ENCODE measurements at places on chromosomes 13 and 19.
A peak's percentile ranks its signal among the peaks of the same experiment; 100 is the strongest.

DNA sequence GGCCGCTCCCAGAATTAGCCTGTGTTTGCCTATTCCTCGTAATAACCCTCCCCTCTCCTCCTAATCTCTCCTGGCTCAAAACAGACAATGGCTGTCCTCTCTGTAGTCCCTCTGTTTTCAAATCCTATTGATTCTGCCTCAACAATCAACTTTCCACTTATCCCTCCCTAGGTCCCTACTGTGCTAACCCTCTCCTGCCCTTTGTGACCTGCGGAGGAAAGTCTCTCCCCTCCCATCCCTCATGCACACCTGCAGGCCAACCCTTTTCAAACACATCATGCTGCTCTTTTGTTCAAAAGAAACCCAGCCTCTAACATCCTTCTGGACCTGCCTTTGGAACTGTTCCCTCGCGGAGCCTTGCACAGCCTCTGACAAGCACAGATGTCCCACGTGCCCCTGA lies 37.3 kb downstream of the CILP2 start:
- no peak for DNase-seq

DNA sequence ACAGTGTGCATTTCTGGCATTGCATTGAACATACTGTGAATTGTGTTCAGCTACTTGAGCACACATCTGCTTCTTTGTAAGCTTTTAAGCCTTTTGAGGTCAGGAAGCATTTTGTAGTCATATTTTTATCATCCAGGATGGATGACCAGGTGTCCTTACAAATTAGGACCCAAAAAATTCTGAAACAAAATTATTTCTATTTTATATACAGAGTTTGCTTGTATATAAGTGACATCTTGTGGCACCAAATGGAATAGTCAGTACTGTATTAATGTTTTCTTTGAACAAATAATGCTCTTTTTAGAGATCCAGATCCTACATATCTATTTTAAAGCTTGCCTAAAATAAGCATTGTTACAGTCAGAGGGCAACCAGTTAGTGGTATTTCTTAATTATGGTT lies 9.5 kb upstream of the SUPT20H start:
- DNase-seq, result no peak

DNA sequence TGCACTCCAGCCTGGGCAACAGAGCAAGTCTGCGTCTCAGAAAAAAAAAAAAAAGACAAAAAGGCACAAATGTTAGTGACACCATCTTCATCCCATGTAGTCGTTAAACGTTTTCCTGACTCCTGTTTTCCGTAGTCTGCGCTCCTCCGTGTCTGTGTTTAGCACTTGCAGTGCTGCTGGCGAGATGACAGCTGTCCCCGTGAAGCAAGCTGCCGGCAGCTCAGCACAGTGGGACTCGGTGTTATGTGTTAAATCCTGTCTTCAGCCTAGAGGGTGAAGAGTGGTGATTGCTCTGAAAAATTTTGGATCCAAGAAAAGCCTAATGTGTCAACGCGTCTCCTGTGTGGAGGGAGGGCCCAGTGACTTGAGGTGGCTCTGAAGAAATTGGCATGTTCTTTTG lies 18.4 kb downstream of the UBXN6 start:
- DNase-seq, result no peak

DNA sequence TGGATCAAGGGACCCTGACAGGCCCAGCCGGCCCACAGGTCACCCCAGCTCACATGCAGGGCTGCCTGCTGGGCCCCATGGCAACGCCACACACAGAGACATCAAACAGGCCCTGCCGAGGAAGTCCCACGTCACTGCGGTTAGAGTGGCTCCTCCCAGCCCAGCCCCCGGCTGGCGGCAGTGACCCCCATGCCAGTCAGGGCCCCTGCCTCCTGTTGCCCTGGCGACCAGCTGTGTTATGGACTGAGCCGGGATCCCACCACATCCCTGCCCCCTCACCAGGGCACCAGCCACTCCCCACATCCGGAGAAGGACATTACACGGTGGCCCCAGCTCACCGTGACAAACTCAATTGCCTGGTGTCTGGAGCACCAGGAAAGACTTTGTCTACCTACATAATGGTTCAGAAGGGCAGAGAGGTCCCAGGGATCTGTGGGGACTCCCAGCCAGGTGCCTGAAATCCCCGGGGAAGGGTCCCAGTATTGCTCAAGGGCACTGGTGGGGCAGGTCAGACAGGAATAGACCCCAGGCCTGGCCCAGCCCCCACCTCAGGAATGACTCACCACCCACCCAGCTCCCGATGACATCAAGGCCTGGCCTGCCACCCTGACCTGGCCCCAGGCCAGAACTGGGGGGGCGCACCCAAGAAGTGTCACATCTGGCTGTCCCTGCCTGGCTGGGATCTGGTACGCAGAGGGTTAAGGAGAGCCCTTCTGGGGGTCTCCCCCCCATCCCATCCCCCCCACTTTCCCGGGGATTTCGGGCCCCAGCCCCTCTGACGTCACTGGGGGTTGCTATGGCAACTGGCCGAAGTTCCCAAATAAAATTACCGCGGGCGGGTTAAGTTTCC lies 30.2 kb upstream of the NANOS3 start:
- DNase-seq, result peak; percentile 99

GRCh38 chr13:28037399-28037798 lies 48.9 kb upstream of the URAD start:
- peak; percentile 39 for DNase-seq

GRCh38 chr13:101572456-101572855 lies 120.0 kb downstream of the ITGBL1 start:
- peak; percentile 6 for DNase-seq

GRCh38 chr19:14395262-14395661 lies 14.0 kb downstream of the ADGRE5 start:
- no peak for DNase-seq

DNA sequence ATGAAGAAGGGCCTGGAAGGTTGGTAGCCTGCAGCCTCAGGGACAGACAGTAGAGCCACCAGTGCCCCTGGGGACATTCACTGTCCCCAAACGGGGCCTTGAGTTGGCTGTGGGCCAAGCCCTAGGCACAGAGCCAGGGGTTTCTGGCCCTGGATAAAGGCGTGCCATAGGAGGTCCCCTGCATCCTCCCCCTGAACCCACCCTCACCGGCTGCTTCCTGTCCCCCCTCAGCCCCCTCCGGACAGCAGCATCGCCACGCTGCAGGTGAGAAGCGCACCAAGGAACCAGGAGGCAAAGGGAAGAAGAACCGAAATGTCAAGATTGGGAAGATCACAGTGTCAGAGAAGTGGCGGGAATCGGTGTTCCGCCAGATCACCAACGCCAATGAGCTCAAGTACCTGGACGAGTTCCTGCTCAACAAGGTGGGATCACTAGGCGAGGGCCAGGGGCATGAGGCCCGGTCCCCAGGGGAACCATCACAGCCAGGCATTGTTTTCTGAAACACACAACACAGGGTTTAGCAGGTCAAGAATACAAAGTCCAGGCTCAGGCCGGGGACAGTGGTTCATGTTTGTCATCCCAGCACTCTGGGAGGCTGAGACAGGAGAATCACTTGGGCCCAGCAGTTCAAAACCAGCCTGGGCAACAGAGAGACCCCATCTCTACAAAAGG lies 14.6 kb upstream of the USE1 start:
- no peak for DNase-seq

- DNase-seq, result no peak
Measured at GRCh38 chr19:31351855-31352195, 2.6 kb upstream of the TSHZ3 start.

GRCh38 chr19:41426116-41426841 lies 895 bp downstream of the B3GNT8 start:
- DNase-seq, result no peak

- no peak for DNase-seq
Measured at GRCh38 chr19:33171916-33172359, 22.2 kb upstream of the LRP3 start.

DNA sequence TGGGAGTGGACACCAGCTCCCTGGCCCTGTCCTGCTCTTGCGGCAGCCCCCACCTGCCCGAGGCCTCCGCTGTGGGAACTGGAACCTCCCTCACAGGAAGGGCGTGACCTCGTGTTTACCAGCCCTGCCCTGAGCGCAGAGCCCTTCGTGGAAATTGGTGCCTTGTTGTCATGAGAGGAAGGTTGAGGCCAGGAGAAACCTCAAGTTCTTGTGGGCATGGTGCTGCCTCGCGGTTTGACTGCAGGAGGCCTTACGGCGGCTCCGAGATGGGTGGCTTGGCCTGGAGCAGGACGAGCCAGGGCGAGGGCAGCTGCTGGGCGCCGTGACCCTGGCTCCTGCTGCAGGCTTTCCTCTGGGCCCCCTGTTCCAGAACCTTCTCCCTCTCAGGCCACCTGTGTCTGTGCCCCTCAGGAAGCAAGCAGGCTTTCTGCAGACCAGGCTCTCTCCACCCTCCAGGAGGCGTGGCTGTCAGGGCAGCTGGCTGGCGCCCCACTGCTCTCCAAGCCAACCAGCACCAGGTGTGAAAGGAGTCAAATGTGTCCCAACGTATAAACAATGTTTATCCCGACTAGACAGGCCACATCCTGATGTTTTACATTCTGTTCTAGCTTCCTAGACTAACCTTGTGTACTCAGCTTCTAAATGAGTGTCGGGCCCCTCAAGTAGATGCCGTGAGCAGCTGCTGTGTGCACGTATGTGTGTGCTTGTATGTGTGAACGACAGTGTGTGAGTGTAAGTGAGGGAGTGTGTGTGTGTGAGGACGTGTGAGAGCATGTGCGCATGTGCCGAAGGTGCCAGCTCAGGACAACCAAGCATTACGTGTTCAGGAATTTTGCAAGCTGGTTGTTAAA lies 10.4 kb upstream of the RASA3 start:
- DNase-seq, result no peak

- peak; percentile 84 for DNase-seq
Measured at GRCh38 chr19:30362156-30362754, 9.9 kb upstream of the ZNF536 start.

DNA sequence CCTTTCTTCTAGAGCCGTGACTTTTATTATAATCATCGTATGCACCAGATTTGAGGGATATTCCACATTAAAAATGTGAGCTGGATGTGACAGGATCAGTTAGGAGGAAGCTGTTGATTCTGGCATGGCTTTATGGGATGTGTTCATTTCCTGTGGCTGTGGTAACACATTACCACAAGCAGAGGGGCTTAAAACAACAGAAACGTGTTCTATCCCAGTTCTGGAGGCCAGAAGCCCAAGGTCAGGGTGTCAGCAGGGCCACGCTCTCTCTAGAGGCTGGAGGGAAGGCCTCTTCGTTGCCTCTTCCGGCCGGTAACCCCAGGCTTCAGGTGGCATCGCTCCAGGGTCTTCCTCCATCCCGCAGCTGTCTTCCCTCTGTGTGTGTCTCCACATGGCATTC lies 14.5 kb downstream of the MED25 start:
- peak; percentile 51 for DNase-seq

- no peak for DNase-seq
Measured at GRCh38 chr19:29268721-29269393, 55.9 kb upstream of the UQCRFS1 start.

GRCh38 chr13:51865838-51866237 lies 4.1 kb downstream of the CCDC70 start:
- DNase-seq, result no peak

DNA sequence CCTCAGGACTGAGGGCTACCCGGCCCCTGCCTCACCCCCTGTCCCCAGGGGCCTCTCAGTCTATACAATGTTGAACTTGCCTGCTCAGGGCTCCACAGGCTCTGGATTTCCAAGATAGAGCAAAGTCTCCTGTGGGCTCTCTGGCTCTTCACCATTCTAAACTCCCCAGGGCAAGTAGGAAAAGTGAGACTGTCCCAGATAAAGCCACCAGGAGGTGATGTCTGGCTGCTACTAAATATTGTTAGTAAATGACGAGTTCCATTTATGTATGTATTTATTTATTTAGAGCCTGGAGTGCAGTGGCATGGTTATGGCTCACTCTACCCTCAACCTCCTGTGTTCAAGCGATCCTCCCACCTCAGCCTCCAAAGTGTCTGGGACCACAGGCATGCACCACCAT lies 73.6 kb upstream of the SIAH3 start:
- no peak for DNase-seq

- peak; percentile 63 for DNase-seq
Measured at GRCh38 chr19:14147797-14148605, 11.6 kb upstream of the ASF1B start.

- no peak for DNase-seq
Measured at GRCh38 chr13:73622381-73622780, 511.8 kb downstream of the KLF12 start.

DNA sequence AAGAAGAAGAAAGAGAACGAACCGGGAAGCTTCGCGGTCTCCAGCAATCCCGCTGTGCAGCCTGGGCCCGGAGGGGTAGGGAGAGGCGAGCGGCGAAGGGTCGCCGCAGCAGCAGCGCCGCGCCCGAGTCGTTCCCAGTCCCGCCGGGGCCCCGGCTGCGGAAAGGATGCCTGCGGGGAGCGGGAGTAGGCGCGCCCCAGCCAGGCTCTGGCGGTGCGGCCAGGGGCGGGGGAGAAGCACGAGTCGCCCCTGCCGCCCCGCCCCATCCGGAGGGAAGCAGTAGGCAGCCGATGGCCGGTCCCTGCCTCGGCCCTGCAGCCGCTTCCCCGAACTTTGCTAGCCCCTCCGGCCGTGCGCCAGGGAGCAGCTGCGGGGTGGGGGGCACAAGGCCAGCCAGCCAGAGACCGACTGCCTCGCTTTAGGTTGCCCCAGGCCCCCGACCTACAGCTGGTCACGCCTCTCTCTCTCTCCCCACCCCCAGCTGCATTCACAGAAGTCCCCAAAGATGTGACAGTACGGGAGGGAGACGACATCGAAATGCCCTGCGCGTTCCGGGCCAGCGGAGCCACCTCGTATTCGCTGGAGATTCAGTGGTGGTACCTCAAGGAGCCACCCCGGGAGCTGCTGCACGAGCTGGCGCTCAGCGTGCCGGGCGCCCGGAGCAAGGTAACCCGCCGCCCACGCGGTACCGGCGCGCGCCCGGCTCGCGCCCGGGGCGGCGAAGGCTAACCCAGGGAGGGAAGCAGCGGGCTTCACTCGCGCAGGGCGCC lies 1.1 kb downstream of the VSTM2B start:
- peak; percentile 68 for DNase-seq

- DNase-seq, result no peak
Measured at GRCh38 chr13:58619396-58620113, 988.0 kb downstream of the PCDH17 start.

DNA sequence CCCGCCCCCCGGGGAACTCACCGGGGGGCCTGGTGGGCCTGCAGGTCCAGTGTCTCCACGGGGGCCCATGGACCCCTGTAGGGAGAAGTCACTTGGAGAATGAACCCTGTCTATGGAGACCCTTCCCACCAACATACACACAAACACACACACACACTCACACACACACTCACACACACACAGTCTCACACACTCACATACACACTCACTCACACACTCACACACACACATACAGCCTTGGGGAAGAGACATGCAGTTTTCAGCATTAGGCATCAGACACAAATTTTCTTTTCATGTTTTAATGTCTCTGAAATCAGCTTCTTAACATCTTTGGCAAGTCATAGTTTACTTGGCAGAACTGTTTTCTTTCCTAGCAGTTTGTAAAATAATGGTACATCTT lies 31.0 kb upstream of the OLFM2 start:
- no peak for DNase-seq

GRCh38 chr19:12745166-12745897 lies 6.3 kb upstream of the BEST2 start:
- peak; percentile 81 for DNase-seq

DNA sequence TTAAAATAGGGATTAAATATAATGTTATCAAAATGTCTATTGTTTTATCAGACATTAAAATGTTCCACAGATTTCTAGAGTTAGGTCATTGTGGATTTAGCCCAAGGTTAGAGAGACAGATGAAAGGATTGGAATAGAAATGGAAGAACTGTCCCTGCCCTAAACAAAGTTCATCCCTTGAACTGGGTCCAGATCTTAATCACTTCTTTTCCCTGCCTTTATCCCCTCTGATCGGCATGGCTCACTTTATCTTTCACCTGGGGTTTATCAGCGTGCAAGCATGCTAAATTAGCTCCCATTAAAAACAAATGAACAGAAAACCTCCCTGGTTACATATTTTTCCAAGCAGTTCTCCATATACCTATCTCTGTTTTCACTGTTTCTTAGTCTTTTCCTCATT lies 23.4 kb upstream of the ARGLU1 start:
- DNase-seq, result no peak
